ENCODE measurements at places on chromosomes 6 and 20.

GRCh38 chr20:34527016-34527415 lies 10.8 kb downstream of the DYNLRB1 start:
- no peak for DNase-seq

DNA sequence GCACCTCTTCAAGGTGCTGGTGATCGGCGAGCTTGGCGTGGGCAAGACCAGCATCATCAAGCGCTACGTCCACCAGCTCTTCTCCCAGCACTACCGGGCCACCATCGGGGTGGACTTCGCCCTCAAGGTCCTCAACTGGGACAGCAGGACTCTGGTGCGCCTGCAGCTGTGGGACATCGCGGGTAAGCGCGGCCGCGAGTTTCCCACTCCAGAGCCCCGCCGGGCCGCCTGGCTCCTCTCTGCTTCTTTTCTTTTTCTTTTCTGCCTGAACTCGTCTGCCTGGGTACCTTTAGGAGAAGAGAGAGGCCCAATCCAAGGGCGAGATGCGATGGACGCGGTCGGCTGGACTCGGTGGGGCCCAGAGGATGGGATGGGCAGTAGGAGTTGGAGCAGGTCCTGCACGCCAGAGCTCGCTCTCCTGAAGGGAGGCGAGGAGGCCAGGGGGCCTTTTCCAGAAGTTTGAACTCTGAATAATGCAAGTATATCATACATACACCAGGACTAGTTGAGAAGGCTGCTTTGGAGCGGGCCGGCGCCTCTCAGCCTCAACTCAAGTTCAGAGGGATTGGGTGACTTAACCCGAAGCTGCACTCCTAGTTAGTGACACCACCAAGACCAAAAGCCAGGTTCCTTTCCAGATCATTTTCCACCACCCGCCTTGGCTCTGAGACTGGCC lies 445 bp downstream of the RAB32 start:
- DNase-seq: peak; percentile 27

- DNase-seq: peak; percentile 49
These were observed 17.2 kb downstream of the GDAP1L1 start for GRCh38 chr20:44264287-44264686.

GRCh38 chr6:112037783-112038216 lies 16.1 kb upstream of the CCN6 start:
- DNase-seq: no peak

DNA sequence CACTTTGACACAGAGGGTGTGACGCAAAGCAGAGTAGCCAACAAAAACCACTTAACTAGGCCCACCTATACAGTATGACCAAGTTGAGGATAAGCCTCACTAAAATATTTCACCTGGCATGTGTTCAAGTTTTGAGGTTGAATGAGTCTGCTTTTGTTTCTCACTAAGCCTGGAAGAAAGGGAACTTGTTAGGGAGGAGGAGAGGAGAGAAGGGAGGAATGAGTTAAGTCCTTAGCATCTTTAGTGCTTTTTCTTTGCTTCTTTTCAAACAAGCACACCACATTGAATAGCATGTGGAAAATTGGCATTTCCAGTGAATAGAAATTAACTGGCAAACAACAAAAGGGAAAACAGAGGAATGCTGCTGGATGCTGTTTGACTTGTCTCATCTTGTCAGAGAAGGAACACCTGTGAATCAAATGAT lies 461.9 kb downstream of the GJA1 start:
- DNase-seq: no peak

- no peak for DNase-seq
These were observed 82.9 kb downstream of the BMP7 start for GRCh38 chr20:57183457-57184009.

- no peak for DNase-seq
These were observed 831.6 kb upstream of the EYS start for GRCh38 chr6:66538551-66539135.

- peak; percentile 23 for DNase-seq
These were observed 37.7 kb upstream of the SLC4A11 start for GRCh38 chr20:3276680-3277015.

GRCh38 chr6:64777941-64778785 lies 928.9 kb downstream of the EYS start:
- no peak for DNase-seq

GRCh38 chr20:38126146-38126921 lies 38.7 kb downstream of the TGM2 start:
- DNase-seq: no peak

DNA sequence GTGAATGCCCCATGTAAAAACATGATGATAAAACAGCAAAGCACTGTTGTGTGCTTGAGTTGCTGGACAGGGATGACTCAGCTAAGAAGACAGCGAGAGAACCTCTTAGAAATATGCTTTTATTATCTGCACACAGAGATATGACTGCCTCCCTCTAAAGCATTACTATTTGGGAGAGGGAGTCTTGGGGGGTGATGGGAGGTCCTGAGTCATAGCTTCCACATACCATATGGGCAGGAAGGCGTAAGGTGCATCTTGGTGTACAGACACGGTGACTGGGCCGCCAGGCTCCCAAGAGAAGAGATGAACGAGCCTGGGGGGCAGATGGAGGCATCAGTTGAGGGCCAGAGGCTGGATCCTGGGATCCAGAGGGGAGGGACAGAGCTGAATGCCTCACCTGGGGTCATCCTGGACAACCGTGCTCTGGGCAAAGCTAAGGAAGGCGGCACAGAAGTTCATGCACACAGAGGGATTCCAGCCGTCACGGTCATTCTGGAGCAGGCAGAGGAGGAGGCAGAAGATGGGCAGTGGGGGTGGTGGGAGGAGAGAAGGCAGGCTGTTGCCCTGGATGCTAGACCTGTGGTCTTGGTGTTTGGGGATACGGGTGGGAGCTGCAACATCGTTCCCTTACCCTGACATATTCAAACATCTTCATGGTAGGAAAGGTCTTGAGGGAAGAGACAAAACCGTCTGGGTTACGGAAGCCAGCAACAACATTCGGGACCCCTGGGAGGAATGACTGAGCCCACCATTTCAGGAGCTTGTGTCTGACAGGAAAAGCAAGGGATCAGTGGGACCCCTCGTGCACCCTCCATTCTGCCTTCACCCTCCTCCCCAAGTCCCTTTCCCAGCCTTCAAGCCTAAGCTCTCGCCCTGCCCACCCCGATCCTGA lies 2.0 kb downstream of the DXO start:
- DNase-seq: no peak

DNA sequence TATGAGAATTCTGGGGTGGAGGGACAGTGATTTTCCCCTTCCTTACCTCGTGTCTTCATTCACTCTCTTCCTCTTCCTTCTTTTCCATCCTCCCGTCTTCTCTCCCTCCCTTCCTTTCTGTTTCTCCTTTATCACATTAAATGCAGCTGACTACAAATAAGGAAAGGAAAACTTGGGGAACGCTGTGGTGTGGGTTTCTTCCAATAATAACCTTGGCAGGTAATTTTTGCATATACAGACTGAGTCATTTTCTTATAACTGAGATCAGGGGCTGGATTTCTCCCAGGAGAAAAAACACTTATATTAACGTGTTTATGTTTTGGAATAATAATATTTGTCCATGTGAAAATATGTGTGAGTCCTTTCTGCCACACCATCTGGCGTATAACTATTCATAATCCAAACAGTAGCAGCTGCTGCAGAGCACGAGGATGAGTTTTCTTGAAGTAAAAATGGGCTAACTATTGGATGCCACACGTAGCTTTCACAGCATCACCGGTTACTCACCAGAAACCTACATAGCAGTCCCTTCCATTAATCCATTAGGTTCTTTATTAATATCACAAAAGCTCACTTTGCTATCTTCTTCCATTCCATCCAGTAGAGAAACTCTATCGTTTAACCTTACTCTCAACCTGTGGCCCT lies 139.2 kb upstream of the SASH1 start:
- no peak for DNase-seq

GRCh38 chr6:159168536-159169192 lies 536 bp upstream of the FNDC1 start:
- peak; percentile 79 for DNase-seq

GRCh38 chr6:112014483-112014882 lies 39.4 kb upstream of the CCN6 start:
- DNase-seq: no peak

DNA sequence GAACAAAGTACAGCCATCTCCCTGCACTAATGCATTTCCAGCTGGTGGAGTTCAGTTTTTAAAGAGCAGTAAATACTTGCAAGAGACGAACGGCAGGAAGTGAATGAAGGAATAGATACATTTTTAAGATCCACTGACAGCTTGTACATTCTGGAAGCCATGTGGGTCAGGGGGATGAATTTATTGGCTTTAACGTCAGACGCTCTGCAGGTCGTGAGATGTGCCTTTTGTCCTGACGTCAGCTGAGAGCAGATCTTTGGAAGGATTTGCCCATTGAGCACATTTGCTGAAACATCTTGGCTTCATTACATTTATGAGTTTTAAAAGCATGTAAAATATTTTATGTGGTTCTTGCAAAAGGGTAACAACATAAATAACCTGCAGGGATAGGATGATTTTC lies 29.5 kb upstream of the SALL4 start:
- no peak for DNase-seq

DNA sequence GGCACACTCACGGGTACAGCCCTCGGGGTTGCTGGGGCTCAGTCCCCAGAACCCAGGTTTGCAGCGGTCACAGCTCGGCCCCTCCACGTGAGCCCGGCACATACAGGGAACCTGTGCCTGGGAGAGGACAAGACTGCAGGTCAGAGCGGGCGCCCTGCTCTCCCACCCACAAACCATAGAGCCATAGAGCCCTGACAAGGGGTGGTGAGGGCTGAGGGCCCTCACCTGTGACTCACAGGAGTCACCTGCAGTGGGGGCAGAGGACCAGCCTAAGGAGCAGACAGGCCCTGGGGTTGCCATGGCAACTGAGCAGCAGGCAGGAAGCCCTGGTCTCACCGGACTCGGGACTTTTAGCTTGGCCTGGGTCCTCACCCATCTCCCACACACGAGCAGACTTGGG lies 30.8 kb downstream of the LAMA5 start:
- DNase-seq: no peak

GRCh38 chr6:134166511-134167261 lies 114.3 kb upstream of the SLC2A12 start:
- DNase-seq: no peak

- no peak for DNase-seq
These were observed 86.5 kb downstream of the CD164 start for GRCh38 chr6:109295774-109296156.

DNA sequence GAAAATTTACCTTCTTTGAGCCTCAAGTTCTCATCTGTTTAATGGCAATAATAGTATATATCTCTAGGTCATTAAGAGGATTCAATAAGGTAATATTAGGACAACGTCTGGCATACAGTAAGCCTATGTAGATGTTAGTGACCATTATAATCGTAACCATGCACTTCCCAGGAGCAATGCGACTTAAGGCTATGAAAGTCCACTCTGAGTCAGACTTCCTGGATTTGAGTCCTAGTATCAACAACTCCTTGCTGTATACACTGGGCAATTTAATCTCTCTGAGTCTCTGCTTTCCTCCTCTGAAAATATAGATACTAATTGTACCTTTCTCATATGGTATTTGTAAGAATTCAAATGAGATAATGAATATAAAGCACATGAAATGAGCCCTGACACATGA lies 168.1 kb upstream of the HDDC2 start:
- no peak for DNase-seq

DNA sequence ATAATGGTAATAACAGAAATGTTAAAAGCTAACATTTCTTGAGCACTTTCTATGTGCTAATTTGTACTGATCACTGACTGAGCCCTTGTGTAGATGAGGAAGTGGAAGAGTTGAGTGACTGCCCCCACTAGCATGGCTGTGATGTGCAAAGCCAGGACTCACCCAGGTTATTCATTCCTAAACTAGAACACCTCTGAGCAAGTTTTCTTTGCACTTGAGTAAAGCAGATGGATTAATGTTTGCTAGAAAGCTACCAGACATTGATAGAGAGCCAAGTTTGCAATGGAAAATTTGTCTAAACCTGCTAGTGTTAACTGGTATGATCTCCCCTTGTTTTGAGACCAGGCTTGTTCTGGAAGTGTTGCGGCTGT lies 467.4 kb upstream of the PLCB4 start:
- DNase-seq: no peak

- no peak for DNase-seq
These were observed 54.1 kb downstream of the ELOVL5 start for GRCh38 chr6:53294611-53295010.

DNA sequence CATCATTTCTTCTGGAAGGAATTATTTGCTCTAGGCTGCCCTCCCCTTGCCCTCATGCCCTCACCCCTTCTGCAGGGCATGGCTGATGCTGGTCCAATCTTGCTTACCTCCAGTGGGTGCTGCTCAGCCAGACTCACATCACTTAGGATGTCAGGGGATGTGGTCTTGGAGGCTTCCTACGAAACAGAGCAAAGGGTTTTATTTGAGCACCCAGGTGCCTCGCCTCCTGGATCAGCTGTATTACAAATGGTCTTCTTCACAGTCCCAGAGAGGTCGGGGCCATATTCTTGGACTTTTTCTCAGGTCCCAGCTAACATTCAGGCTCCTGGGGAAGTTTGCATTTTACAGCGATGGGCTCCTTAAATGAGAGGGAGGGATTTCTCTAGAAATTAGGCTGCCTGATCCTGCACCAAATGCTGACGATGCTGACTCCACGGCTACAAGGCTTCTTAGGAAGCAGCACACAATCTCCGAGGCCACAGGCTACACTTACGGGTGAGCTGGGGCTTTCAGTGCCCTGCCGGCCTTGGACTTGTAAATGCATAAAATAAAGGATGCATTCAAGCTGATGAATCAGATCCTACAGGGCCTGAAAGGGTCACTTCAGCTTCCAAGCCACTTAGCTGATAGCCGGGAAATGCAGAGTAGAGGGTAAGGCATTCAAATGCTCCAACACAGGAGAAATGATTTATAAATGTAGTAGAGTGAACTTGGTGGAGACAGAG lies 159.8 kb upstream of the ECI2 start:
- no peak for DNase-seq

GRCh38 chr6:7805078-7805849 lies 79.4 kb downstream of the BMP6 start:
- DNase-seq: no peak

DNA sequence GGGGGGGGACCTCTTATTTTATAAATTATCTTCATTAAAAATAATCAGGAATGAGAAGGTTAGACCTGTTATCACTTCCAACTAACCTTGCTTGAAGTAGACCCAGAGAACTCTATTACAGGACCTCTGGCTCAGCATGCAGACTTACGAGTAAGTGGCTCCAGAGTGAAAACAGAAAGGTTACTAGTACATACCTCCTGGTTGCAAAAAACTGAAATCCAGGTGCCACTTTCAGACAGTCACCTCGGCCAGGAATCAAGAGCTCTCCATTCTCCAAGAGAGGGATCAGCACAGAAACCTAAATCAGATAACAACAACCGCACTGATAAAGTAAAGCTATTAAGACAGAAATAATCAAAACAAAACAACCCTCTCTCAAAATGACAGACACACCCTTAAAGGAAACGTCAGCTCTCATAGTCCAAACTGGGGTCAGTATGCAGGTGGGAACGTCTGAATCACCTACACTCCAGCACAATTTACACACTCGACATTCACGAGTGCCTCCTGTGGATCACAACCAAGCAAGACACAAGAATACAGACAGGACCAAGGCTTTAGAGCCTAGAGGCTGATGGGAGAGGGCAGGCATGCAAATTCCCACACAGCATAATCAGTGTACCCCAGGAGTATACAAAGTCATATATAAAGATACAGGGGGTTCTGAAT lies 31.8 kb downstream of the MDN1 start:
- DNase-seq: no peak

GRCh38 chr6:43869079-43869710 lies 99.2 kb downstream of the VEGFA start:
- no peak for DNase-seq

GRCh38 chr6:77440206-77440976 lies 22.9 kb downstream of the HTR1B start:
- no peak for DNase-seq

- no peak for DNase-seq
These were observed 229.4 kb downstream of the TBC1D7 start for GRCh38 chr6:13098793-13099570.

All from WTC11 (cell line).